Stomach (tissue), 19 donors: ENCODE measurements at places on chromosomes 16 and 17.

- peaks cover 48% of the 10 kb centered on the region for H3K4me1 ChIP-seq
- H3K27me3 ChIP-seq = peaks cover 57% of the 10 kb centered on the region
- peak overlapping the region; percentile 77 for H3K4me3 ChIP-seq
These were observed 2.3 kb downstream of the NTN1 start for GRCh38 chr17:9023392-9024218.

GRCh38 chr16:49502136-49502881, 128.7 kb downstream of the C16orf78 start:
- H3K27me3 ChIP-seq = no peaks in the 10 kb centered on the region
- H3K4me1 ChIP-seq = no peaks in the 10 kb centered on the region
- no peak overlapping the region for H3K4me3 ChIP-seq

DNA sequence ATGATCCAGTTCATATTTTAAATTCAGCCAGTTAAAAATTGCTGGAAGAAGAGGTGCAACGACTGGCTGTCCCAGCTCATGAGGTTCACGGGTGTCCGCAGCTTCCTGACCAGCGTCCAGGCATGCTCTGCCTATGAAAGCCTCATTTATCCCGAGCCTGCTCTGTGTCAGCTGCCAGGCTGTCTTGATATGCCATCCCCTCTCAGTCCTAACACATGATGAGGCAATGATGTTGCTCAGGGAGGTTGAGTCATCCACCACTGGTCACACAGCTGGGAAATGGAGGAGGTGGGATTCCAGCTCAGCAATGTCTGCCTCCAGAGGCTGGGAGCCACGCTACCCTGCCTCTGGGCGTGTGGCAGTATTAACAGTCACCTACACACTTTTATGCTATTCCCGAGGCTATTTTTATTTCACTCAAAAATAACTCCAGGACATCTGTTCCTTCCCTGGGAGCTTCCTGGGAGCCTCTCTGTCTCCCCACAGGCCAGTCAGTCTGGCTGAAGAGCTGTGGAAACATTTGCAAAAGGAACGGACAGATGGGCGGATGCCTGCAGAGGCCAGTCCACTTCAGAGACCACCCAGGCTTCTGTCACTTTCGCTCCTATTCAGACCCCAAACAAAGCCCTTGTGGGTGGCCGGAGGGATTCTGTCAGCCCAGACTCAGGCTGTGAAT, 22.5 kb downstream of the RAB11FIP4 start:
- H3K27me3 ChIP-seq = no peaks in the 10 kb centered on the region
- DNase-seq = no peak
- H3K36me3 ChIP-seq = no peaks in the 10 kb centered on the region

GRCh38 chr17:79146562-79146961, 71.9 kb downstream of the ENGASE start:
- peaks cover 40% of the 10 kb centered on the region for H3K27me3 ChIP-seq
- H3K4me1 ChIP-seq = no peaks in the 10 kb centered on the region
- no peaks in the 10 kb centered on the region for H3K36me3 ChIP-seq
- H3K27ac ChIP-seq = no peak overlapping the region

DNA sequence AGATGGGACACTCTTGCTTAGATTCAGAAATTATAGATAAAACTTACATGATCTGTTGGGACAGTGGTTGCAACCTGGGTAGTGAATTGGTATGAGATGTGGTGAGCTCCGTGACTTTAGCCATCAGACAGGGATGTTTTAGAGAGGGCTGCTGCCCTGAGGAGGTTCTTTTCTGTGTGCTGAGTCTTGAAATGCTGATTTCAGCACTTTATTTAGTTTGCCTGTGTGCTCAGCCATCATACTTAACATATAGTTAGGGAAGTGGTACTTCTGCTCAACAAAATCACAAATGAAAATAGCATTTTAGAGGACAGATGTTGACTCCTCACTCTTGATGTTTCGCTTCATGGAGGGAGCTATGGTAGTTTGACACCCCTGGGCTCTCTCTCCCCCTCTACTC, 95.9 kb upstream of the CDH13 start:
- H3K27ac ChIP-seq = no peak overlapping the region
- H3K27me3 ChIP-seq = no peaks in the 10 kb centered on the region
- no peaks in the 10 kb centered on the region for H3K4me1 ChIP-seq
- DNase-seq = no peak
- H3K36me3 ChIP-seq = no peaks in the 10 kb centered on the region
- H3K4me3 ChIP-seq = no peak overlapping the region
